ENCODE measurements at places on chromosomes 4 and X.

- no peak for DNase-seq
These were observed 58.2 kb upstream of the DYNLT3 start for GRCh38 chrX:37905436-37906147.

- no peak for DNase-seq
These were observed 5.5 kb upstream of the S100P start for GRCh38 chr4:6687947-6688878.

- no peak for DNase-seq
These were observed 100.3 kb upstream of the SLIT2 start for GRCh38 chr4:20151436-20151835.

GRCh38 chr4:184849185-184849584 is 23.4 kb upstream of the ACSL1 start:
- no peak for DNase-seq

GRCh38 chr4:187333151-187333550 is 609.5 kb upstream of the FAT1 start:
- DNase-seq, result no peak

- DNase-seq, result no peak
These were observed 1.5 kb downstream of the IRF2 start for GRCh38 chr4:184472614-184473498.

DNA sequence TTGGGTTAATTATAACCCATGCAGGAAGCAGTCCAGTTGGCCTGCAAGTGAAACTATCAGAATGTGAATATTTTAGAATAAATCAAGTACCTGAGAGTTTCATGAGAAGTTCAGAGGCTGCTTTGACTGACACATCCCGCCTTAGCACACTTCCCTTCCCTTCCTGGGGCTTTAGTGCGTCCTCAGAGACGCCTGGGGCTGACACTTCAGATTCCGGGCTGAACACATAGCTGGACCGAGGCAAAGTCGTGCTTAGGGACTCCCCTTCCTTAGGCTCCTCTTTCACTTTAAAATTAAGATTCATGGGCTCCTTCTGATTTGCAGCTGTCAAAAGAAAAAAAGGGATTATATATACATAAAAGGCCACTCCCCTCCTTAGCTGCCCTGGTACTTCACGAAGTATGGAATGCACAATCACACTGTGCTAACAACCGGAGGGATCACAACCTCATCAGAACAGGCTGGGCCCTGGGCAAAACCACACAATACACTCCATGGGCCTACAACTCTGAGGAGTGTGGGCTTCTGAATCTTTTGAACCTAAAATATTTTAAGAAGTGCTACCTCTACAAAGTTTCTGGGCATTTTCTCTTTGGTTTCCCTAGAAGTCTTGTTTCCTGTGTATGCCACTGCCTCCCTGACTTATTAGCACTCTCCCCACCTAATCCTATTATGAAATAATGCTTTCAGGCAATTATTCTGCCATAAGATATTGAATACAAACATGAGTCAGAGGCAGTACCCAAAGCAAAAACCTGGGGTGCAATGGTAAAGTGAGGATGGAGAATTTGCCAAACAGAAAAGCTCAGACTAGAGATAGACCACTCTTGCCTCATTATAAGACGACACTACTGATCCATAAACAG is 68.2 kb downstream of the ZNF827 start:
- DNase-seq, result no peak

- DNase-seq, result no peak
These were observed 308.0 kb downstream of the PPP3CA start for GRCh38 chr4:101039367-101039766.
